Foreskin fibroblast (primary cell): ENCODE measurements at places on chromosomes 6 and 20.

GRCh38 chr6:30130887-30131862 lies 4.8 kb upstream of the TRIM40 start:
- peak; percentile 93 for DNase-seq

GRCh38 chr20:37346236-37346534 lies 245 bp downstream of the SRC start:
- DNase-seq = no peak

- peak; percentile 43 for DNase-seq
Observed at GRCh38 chr6:81265106-81265505, 487.4 kb downstream of the TENT5A start.

DNA sequence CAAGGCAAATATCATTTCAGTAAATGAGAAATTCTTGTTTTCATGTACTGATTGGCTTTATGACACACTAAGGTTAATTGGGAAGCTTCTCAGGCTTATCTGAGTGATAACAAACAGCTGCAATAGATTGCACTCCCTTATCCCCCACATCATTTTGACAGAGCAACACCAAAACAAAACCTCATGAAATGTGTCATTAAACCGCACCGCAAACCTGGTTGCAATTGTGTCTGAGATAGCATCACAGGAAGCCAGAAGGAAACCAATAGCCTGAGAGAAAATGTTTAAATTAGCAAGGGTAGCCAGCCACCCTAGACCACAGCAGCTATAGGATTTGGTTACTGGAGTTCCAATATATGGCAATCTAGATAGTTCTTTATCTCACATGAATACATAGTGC lies 31.6 kb upstream of the LAMA4 start:
- no peak for DNase-seq

GRCh38 chr6:154403788-154404187 lies 47.2 kb upstream of the IPCEF1 start:
- peak; percentile 88 for DNase-seq

DNA sequence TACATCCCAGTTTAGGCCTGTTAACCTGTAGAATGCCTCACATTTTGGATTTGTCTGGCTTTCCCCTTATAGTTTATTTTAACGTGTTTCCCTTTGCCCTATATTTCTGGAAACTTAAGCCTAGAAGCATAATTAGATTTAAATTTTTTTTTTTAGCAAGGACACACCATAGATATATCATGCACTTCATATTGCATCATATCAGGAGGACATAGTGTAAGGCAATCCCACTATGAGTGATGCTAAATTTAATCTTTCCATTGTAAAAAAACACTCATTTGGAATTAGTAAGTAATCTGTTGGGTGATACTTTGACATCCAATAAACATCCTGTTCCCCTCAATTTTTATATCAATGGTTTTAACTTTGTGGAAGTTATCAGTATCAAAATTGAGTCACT lies 10.3 kb upstream of the FAXC start:
- DNase-seq = no peak

DNA sequence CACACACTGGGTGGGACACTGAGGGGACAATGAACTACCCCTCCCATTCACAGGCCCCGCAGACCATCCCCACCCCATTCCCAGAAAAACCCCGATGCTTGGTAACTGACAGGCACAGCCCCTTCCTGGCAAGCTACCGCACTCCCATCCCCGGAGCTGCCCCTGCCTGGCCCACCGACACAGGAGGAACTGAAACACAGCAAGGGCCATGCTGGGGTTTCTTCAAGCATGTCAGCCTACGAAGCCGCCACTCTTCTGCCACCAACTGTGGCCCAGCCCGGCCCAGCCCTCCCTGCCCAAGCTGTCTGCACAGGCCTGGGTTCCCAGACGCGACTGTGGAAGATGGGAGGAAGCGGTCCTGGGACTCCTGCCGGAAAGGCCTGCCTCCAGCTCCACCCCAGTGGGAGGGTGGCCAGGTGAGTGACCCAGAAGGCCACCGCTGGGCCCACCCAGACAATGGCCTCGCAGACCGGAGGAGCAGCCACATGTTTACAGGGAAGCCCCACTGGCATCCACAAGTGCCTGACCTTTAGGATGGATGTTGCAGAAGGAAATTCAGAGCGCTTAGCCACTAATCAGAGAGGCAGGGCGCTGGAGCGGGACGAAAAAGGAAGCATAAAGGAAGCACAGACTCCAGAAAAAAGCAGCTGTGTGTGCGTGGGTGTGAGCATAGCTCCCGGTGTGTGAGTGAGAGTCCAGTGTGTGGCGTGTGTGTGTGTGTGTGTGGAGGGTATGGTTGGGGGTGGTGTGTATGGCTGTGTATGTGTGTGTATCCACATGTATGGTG lies 91.6 kb downstream of the PRND start:
- no peak for DNase-seq

DNA sequence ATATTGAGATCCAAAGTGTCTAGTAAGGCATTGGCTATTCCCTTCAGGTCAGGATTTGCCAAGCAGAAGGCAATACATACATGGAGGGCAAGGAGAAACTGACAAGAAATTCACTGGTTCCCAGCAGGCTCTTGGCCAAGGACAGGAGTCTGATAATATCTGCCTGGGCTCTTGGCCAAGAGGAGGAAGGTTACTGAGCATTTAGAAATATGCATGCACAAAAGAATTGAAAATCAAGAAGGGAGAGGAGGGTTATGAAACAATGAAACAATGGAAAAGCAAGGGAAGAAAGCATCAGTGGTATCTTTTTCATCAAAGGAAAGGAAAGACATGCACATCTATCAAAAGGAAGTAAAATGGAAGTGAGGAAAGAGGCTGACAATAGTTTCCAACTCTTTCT lies 42.4 kb downstream of the ARHGAP18 start:
- peak; percentile 78 for DNase-seq

- DNase-seq = no peak
Observed at GRCh38 chr20:60990061-60990460, 262.0 kb upstream of the CDH4 start.

- DNase-seq = no peak
Observed at GRCh38 chr20:32396646-32397160, 38.6 kb downstream of the ASXL1 start.

DNA sequence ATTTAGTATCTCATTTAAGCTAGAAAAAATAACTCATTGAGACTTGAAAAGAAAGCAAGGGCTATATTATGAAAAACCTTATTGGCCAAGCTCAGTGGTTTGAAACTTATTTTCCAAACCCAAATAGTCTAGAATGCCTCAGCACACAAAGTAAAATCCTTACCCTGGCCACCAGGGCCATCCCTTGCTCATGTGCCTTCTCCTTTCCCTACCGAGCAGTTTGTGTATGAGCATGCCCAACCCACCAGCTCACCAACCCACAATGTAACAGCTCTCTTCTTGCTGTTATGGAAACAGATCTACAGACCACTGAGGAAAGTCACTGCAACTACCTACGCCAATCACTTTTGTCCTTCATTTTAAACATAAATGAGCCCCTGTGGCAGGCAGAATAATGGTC lies 79.6 kb upstream of the CARMIL1 start:
- DNase-seq = no peak

DNA sequence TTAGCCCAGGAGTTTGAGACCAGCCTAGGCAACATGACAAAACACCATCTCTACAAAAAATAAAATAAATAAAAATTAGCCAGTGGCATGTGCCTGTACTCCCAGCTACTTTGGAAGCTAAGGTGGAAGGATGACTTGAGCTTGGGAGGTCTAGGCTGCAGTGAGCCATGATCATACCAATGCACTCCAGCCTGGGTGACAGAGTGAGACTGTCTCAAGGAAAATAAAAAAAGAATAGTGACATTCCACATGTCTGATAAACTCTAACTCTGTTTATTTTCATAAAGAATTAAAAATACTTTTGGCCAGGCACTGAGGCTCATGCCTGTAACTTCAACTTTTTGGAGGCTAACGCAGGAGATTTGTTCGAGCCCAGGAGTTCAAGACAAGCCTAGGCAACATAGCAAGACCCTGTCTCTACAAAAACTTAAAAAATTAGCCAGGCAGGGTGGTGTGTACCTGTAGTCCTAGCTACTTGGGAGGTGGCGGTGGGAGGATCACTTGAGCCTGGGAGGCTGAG lies 115.1 kb downstream of the GJA1 start:
- no peak for DNase-seq

DNA sequence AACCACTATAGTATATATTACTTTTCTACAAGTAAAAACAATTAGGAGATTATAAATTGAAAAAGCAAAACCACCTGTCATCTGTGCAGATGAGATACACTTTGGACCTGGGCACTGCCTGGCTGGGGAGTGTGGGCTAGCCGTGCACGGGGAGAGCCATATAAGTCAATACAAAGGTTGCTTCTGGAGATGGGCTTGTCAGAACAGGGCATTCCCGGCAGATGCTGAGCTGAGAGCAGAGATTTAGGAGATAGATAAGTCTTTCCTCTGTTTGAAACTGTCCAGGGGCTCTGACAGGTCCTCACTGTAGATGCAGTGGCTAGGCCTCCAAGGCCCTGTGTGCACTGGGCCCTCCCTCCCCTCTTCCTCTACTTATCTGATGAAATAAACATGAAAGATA lies 34.5 kb downstream of the CD164 start:
- no peak for DNase-seq

DNA sequence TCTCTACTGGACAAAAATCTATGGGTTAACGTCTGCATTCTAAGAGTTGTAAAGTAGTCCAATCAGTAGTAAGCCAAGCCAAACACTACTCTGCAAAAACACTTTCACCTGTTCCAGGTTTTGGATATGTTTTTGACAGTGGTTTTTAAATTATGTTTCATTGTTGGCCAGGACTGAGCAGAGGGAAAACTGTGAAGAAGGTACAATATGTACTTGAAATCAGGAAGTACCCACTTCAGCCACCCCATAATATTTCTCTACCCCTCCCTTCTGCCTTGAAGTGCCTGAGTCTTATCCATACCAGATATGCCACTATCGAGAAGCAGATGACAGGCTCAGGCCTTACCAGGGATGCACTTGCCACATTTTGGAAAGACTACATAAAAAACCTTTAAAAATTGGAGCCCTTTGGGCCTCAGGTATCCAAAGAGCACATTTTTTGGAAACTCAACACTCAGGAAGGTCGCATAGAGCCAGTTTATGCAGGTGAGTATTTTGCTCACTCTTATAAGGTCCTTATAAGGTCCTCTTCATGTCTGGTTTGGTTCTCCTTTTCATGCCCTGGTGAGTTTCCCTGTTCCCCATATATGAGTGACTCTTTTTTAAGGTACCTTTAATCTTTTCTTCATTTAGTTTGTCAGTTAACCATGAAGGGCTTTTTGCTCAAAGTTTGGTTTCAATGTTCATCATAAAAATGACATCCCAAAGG lies 859.3 kb upstream of the FLRT3 start:
- no peak for DNase-seq

- DNase-seq = no peak
Observed at GRCh38 chr6:39816747-39817146, 24.6 kb downstream of the DAAM2 start.

DNA sequence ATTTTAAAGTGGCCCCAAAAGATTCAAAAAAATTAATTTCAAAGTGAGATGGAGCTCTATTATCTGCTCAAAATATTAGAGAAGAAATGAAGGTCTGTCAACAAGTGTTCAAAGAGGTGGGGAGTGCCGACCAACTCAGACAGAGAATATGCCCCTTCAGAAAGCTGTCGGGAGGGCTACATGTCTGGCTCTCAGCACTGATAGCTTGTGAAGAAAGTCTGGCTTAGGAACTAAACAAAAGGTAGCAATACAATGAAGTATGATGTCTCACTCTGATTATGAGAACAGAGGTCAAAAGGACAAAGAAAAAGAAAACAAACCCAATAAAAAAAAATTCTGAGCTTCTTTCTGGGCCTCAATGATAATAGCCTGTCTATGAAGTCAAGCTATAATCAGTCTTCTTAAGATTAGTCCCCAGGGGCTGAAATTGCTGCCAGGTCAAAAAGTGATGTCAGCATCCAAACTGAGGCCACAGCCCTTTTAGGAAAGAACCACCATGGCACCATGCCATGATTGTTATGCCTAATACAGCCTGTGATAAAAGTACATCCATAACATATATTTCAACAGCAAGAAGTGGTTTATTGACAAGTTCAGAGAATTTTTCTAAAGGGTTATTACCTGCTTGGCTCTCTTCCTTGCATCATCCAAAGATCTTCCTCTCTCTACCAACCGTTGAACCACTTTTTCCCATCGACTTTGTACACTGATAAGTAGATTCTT lies 150.9 kb downstream of the DST start:
- peak; percentile 73 for DNase-seq

DNA sequence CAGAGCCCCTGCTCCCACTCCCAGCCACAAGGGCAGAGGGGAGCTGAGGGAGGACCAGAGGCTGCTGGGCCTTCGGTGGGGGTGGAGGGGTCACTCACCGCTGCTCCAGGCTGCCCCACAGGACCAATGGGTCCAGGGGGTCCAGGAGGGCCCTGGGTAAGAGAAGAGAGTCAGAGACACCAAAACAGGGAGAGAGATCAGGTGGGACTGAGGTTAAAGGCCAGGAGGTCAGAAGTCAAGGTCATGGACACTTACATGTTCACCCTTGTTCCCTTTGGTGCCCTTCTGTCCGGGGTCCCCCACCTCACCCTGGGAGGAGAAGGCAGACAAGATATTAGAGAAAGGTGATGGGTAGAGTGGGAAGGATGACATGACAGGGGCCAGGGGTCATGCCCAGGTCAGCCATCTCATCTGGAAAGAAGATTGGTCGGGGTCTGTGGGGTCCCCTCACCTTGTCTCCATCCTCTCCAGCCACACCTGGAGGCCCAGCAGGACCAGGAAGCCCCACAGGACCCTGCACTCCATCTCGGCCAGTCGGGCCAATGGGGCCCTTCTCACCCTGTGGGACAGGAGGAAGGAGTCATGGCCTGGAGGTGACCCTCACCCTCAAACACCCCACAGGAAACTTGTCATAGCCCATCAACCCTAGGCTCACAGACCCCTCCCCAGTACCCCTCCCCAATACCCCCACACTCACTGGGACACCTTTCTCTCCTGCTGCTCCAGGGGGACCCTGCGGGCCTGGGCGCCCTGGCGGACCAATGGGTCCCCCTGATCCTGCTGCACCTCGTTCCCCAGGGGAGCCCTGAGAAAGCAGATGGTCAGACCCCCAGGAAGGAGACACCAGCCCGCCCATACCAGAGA lies 21.0 kb downstream of the COL11A2 start:
- DNase-seq = no peak

DNA sequence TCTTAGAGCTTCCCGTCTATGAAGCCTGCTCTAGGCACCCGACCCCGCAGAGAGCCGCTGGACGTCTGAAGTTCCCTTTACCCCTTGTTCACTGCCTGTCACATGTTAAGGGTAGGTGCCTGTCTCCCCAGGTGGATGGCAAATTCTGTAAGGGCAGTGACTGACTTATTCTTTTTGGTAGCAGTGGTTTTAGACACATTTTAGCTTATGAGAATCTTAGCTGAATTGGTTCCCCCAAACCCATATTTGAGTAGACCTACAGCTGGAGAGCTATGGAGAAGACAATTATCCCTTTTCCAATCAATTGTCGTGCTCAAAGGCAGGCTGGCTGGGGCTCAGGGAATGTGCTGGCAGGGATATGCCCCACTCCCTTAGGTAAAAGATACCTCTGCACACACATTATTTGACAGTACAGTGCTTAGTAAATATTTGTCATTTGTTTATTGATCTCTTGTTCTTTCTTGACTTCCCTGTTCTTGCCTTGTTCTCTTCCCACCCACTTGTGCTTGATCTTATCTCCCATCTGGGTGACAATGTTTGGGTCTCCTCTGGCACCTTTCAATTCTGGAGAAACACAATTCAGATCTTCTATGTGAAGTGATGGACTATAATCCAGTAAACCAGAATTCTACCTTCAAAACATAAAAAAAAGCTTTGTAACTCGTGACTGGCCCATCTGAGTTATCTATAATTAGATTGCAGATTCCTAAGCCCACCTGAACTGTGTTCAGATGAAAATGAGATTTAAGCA lies 114.3 kb upstream of the SLC2A12 start:
- DNase-seq = no peak

- peak; percentile 92 for DNase-seq
Observed at GRCh38 chr6:149925974-149926777, 3.3 kb upstream of the RAET1G start.

- DNase-seq = peak; percentile 51
Observed at GRCh38 chr6:12440981-12441380, 150.8 kb downstream of the EDN1 start.
